SW480 (cell line): ENCODE measurements at places on chromosomes 7 and 10.

GRCh38 chr10:104391150-104391968 is 37.7 kb downstream of the CFAP58 start:
- DNase-seq, result peak; percentile 39

DNA sequence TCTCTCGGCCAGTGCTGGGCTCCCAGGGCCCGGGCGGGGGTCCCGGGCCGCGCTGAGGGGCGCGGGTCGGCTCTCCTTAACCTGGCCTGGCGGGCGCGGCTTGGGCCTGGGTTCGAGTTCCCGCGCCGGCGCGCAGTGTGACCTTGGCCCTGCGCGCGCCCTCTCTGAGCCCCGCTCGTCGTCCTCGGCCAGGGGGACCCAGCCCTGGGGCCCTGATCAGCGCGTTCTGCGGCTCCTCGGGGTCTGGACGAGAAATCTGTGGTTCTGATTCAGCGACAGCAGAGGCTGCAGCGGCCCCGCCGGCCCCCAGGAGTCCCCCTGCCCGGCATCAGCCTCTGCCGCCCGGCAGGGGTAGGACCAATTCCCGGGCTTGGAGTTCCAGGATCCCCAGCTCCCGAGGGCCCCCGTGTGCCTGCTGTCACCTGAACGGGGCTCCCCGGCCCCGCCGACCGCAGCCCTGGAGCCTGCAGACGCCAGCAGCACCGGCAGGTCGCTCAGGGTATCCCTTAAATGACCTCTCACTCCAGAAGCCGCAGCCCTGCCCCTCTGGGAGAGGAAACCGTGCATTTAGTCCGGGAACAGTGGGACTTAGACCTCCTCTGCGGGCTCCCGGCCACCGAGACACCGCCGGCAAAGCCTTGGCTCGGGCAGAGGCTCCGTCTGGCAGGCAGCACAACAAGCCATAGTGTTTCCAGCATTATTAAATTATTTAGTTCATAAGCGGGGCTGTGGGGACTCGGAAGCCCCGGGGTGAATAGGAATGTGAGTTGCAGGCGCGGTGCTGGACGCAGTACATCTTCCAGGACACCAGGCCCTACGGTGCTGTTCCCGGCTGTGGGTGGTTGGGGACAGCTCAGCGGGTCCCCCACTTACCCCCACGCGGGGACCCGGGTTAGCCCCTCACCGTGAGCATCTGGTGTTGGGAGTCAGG is 572 bp downstream of the CHST12 start:
- peak; percentile 64 for DNase-seq

DNA sequence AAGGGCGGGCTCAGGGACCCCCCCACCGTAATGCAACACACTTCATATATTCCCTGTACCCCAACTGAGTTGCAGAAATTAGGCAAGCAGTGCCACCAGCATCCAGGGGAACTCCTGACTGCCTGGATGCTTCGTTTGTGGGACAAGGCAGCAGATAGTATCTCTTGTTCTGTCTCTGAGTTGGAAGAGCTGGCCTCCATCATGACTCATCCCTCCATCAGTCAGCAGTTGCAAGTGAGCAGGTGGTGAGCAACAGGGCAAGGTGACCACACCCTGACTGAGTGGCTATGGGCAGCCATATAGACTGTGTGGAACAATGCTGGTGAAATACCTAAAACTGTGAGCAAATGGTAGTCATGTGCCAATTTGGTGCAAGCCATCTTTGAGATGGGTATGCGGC is 22.8 kb upstream of the ADAMTS14 start:
- peak; percentile 72 for DNase-seq

GRCh38 chr10:52300599-52301277 is 13.3 kb upstream of the DKK1 start:
- no peak for DNase-seq

DNA sequence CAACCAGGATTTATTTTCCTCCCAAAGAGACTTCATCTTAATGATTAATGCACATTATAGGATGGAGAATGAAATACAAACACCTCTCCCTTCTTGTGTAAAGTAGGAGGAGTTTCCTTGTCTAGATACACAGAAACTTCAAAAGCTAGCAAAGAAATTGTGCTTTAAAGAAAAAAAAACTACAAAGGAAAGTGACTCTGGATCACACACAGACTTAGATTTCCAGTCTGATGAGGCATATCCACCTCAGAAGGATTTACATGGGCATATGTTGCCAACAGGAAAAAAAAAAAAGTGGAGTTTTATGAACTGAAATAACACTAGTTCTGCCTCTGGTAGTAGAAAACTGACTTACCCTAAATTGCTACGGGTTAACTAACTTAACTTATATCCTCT is 449.6 kb downstream of the KCNMA1 start:
- DNase-seq, result no peak
